Anterior cingulate cortex (tissue), 58 donors: ENCODE measurements at places on chromosomes 12 and 14.

DNA sequence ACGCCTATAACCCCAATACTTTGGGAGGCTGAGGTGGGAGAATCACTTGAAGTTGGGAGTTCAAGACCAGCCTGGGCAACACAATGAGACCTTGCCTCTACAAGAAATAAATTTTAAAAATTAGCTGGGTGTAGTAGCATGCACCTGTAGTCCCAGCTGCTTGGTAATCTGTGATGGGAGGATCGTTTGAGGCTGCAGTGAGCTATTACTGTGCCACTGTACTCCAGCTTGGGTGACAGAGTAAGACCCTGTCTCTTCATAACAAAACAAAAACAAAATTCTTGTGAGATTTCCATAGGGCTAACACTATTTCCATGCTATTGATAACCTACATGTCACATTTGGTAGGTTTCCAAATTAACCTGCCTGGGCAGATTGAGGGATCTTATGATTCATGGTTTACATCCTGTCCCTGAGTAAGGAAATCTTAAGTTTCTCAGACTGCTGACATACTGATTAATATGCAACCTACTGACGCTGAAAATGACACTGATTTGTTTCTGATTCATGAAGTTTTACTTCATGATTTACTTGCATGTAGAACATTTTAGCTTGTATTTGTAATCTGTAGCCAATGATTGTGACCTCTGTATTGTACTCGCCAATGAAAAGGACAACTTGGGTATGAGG is 15.9 kb downstream of the ATP6V1D start:
- no peak for DNase-seq

- no peak for DNase-seq
Measured at GRCh38 chr14:71783088-71783487, 149.1 kb upstream of the RGS6 start.

- no peak for DNase-seq
Measured at GRCh38 chr14:32667791-32668190, 270.9 kb upstream of the NPAS3 start.

- DNase-seq, result no peak
Measured at GRCh38 chr12:109645194-109645593, 68.4 kb upstream of the FAM222A start.

DNA sequence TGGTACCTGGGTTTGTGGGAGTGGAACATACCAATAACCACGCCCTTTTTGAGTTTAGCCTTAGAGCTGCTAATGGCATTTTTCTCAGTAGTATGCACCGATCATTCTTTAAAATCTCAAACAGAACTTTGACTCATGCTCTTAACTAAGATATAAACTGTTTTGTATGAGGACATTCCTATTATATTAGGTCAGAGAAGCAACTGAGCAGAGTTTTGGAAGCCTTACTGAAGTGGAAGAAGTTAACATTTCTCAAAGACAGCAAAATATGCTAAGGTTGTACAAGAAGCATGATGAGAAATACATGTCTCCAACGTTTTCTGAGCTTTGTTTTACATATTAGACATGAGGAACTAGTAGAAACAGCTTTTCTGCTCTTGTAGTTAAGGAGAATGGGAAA is 819.2 kb downstream of the FSCB start:
- DNase-seq, result no peak

DNA sequence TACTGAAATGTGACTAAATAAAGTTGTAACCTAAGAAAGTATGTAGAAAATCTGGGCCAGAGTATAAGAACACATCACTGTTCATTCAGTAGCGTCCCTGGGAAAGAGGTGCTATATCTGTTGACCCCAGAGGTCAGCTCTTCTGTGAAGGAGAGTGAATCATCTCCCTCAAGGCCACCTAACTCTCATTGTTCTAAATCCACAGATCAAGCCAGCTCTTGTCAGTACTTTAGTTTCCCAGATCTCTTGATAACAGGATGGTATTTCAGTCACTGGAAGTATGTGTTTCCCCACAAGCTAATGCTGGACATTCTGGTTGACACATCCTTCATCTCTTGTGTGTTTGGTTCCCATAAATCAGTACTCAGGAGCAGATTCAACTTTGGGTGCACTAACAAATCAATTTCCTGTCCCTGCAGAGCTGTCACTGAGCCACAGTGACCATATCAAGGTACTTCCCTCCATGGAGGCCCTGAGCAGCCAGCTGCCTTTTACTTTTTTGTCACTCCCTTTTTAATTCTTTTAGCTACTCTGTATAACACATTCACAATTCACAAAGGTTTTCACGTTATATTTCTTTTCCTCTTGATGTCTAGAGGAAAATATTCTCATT is 7.8 kb downstream of the KRT1 start:
- no peak for DNase-seq

- no peak for DNase-seq
Measured at GRCh38 chr12:115617391-115617790, 660.1 kb downstream of the MED13L start.

- DNase-seq, result no peak
Measured at GRCh38 chr12:13562915-13563742, 366.6 kb downstream of the EMP1 start.

- DNase-seq, result no peak
Measured at GRCh38 chr12:88388566-88389540, 191.4 kb downstream of the KITLG start.

- no peak for DNase-seq
Measured at GRCh38 chr12:50527359-50527726, 22.6 kb downstream of the DIP2B start.

- no peak for DNase-seq
Measured at GRCh38 chr14:33740531-33740930, 210.3 kb downstream of the EGLN3 start.

DNA sequence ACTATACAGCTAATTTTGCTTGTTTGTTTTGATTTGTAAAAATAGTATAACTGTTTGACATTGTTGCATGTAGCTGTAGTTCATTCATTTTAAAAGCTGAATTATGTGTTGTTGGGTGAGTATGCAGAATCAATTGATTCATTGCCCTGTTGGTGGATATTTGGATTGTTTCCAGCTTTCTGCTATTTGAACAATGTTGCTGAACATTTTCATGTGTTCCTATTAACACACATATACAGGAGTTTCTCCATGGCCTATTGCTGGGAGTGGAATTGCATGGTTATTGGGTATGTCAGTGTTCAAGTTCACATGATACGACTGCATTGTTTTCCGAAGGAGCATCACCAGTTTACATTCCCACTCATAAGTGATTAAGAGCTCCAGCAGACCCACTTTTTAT is 75.3 kb downstream of the SRGAP1 start:
- DNase-seq, result no peak

DNA sequence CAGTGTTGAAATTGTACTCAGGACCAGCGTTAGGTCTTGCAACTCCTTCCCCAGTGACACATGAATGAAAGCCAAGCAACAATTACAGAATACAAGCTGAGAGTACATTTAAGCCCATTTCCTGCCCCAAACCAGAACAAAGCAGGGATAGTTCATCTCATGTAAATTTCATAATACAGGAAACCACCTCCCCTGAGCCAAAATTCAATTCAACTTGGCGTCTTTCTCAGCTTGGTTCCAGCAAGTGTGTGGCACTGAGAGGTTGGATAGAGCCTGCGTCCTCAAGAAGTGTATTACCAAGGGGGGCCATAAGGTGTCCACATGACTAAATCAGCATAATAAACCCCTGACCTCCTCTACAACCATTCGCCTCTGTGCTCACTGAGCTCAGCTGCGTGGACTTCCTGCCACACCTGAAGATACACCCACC is 278.9 kb upstream of the CRY1 start:
- DNase-seq, result no peak

DNA sequence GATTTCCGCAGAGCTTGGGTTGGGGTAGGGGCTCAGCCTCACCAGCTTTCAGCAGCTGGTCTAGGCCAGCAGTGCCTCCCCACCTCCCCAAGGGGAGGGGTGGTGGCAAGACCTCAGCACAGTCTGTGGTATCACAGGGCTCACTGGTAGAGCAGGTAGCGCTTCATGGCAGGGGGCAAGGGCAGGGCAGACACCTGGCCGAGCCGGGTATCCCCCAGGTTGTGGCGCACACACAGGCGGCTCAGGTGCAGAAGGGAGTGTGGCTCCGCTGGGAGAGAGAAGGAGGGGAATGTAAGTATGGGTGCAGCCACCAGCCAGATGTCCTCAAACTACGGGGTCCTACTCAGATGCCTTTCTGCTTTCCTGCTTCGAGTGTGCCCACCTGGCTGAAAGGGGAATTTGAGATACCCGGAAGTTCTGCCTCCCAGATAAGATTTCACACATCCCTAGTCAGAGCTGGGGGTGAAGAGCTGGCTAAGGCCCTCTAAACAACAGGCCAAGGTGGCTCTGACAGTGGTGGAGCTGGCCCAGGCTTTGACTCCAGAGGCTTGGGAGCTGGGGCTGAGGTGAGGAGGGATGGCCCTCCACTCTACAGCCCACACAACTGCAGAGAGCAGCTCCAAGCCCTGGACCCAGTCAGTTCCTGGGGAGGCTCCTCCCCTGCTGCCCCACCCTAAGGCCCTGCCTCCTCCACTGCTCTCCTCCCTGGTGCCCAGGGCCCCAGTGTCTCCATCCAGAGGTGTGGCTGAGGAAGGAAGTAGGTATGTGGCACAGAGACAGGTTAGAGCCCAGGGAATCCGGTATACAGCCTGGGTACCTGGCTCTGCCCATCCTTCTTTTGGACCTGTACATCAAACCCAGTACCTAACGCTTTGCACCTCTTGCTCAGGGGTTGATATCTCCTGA is 1.8 kb downstream of the SPSB2 start:
- DNase-seq, result no peak

DNA sequence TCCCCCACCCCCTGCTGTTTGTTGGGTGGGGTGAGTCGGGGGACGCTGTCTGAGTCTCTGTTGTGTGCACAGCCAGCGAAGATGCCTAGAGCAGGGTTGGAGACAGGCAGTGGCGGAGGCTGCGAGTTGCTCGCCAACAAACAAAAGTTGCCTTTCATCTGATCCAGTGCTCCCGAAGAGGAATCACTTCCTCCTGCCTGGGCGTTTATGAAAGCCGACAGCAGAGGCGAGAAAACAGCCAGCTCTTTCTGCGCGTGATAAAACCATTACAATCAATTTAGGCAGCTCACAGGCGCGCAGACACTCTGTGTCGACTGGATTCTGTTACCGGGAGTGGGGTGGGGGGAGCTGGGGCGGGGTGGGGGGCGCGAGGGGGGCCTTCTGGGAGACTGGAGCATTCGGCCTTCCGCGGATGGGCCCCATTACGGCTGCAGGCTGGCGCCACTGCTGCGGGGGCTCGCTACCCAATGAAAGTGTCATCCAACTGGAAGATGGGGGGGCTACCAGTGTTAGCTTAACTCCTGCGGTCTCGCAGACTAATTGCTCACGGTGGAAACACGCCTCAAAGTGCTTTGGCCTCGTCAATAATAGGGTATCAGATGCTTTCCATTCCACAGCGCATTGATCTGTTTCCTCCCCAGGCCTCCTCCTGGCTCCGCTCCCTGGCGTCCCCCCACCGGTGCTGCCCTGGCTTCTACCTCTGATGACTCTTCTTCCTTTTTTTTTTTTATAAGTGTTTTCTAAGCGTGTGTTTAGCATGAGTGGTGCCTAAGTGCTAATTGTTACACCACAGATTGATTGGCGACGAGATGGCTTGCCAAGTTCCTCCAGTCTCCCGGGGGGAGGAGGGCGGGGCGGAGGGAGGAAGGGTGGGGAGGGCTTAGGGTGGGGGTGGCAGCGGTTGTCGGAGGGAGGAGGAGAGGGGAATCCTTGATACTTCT is 678.4 kb downstream of the MED13L start:
- DNase-seq, result peak; percentile 13
